ENCODE measurements at places on chromosomes 1 and 21. TPM values are rescaled to one million over a fixed set of nuclear protein-coding genes. Genes with fewer than 3 reads are reported as not detected.

- no peaks in the 10 kb centered on the region for H3K36me3 ChIP-seq
- H3K27ac ChIP-seq = no peak overlapping the region
- no peaks in the 10 kb centered on the region for H3K27me3 ChIP-seq
- H3K4me1 ChIP-seq = no peaks in the 10 kb centered on the region
- DNase-seq = no peak
Measured at GRCh38 chr21:25838809-25839208, 104.0 kb downstream of the GABPA start.

Gene NTRK1
- 0.44 TPM for total RNA-seq

Gene WNT9A
- total RNA-seq = 7.6 TPM

DNA sequence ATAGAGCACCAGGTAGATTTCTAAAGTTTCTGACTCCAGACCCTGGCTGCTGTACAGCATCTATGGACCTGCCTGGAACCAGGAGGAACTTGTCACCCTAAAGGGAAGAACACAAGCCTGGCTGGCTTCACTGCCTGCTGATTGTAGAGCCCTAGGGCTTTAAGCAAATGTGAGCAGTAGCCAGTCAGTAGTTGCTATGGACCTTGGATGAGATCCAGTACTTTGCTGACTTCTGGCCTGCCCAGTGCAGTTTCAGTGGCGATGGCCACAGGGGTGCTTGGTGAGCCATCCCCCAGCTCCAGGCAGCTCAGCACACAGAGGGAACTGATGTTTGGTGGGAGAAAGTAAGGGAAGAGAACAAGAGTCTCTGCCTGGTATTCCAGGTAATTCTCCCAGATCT lies 68.4 kb downstream of the ATP6V1G3 start:
- no peaks in the 10 kb centered on the region for H3K4me1 ChIP-seq
- DNase-seq = no peak
- H3K27me3 ChIP-seq = no peaks in the 10 kb centered on the region
- H3K36me3 ChIP-seq = no peaks in the 10 kb centered on the region
- H3K4me3 ChIP-seq = no peak overlapping the region

All from psoas muscle (tissue), 8 donors.